Central memory CD4-positive, alpha-beta T cell (primary cell): ENCODE measurements at places on chromosomes 4 and X.
A peak's percentile ranks its signal among the peaks of the same experiment; 100 is the strongest.

GRCh38 chr4:39048311-39048710, 13.7 kb upstream of the KLHL5 start:
- DNase-seq = peak; percentile 23

DNA sequence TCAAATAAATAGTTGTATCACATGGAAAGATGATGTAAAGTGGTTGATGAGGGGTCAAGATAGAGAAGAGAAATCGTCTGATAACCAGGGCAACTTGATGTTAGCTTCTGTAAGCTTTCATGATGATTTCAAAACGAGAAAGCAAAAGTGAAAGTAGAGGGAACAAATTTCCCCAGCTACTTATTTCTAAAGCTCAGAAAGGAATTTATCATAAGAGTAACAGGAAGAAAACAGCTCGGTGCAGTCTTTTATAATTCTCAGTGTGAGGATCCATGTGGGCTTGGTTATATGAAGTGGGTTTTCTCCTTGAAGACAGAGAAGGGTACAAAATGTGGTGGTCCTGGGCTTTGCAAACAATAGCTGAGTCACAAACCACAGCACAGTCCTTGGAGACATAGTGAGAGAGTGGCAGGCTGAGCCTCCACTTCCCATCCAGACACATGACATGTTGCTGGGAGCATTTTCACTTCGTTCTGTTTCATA, 32.1 kb upstream of the GLRA2 start:
- peak; percentile 14 for DNase-seq

DNA sequence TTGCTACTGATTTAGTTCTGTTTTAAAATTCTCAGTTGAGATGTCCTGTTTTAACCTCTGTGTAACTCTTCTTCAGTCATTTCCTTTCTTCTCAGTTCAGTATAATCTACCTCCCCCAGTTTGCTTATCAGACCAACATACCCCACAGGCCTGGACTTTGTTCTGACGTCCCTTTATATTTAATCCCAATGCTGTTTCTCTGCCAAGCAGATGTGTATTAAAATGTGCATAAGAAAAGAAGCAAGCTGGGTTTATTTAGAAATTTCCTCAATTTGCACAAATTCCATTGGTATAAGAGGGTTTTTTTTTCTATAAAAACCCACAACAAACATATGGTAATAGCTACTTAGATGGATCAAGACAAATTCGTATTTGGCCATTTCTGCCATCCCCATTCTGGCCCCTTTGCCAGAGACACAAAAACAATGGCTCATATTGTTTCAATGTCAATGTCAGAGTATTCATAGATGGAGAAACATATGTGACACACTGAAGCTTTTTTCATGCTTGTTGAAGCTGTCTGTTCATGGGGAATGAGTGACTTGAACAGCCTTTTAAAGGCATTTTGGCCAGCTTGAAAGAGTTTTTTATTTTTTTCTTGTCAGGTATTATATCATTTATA, 24.5 kb downstream of the HCCS start:
- no peak for DNase-seq

- DNase-seq = no peak
Observed at GRCh38 chr4:112853662-112854256, 195.7 kb upstream of the ANK2 start.
